Activated T-cell treated with anti-CD3 and anti-CD28 coated beads for 1 hour (primary cell): ENCODE measurements at places on chromosomes 7 and 10.

- DNase-seq: no peak
Measured at GRCh38 chr7:26337232-26337865, 45.7 kb downstream of the SNX10 start.

DNA sequence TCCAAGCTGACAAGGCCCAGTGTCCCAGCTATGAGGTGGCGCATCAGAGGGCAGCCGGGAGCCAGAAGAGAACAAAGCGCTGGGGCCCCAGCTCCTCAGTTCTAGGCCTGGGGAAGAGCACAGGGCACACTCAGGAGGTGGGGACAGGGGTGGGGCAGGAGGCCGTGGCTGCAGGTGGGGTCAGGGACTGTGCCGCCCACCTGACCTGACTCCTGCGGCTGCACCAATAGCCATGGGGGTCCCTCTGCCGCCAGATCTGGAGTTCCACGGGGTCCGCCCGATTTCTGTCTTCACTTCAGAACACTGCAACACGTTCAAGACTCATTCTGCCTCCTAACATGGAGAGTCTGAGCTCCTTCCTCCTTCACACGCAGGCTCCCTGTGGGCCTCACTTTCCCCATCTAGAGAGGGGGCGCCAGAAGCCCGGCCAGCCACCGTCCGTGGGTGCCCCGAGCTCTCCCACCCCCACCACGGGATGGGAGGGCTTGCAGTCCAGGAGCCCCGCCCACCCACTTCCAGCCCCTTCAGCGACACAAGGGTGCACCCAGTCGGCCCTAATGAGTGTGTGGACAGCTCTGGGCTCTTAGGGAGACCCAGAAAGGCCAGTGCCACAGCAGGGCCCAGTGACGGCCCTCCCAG lies 278.3 kb downstream of the MAD1L1 start:
- no peak for DNase-seq

GRCh38 chr10:24569828-24570657 lies 153.6 kb downstream of the ARHGAP21 start:
- DNase-seq: no peak

- DNase-seq: no peak
Measured at GRCh38 chr10:375815-376505, 240.7 kb downstream of the ZMYND11 start.

- DNase-seq: no peak
Measured at GRCh38 chr7:77571801-77572200, 34.7 kb downstream of the PTPN12 start.

- DNase-seq: no peak
Measured at GRCh38 chr7:155181768-155182167, 111.6 kb downstream of the HTR5A start.

- DNase-seq: no peak
Measured at GRCh38 chr10:43702936-43703281, 54.2 kb upstream of the ZNF32 start.

DNA sequence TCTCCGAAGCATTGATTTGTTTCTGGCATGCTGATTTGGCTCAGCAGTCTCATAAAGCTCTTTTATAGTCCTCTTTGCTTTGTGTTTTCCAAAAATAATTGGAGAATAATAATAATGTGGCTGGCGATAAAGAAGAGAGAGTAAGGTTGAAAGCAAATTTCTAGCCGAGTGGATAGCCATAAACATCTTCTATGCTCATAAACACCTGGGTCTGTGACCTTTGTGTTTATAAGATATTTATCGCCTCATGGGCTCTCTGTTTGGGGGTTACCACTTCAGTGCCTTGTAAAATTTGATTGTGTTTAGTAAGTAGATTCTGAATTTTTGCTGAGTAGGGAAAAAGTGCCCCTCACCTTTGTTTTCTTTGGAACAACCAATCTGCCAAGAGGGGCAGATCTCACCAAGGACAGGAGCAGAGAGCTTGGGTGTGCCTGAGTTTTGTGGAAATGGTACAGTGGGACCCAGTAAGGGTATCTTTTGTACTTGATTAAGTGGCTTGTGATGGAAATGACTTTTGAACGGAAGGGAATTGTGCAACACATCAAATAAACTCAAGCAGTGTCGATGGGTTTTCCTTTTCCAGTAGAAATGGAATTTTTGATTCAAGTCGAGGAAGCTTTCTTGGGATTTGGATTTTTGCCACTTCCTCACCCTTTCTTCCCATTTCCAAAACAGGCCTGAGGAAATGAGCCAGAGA lies 220.5 kb downstream of the AUTS2 start:
- DNase-seq: no peak

- DNase-seq: no peak
Measured at GRCh38 chr7:151680810-151681209, 161.1 kb upstream of the RHEB start.

GRCh38 chr7:191105-191980 lies 1.0 kb upstream of the FAM20C start:
- DNase-seq: no peak
